ENCODE measurements at places on chromosomes 3 and 15.

GRCh38 chr3:134086616-134087015 lies 56.9 kb upstream of the SLCO2A1 start:
- no peak for DNase-seq

GRCh38 chr15:71089801-71090200 lies 25.5 kb upstream of the THSD4 start:
- DNase-seq: no peak

DNA sequence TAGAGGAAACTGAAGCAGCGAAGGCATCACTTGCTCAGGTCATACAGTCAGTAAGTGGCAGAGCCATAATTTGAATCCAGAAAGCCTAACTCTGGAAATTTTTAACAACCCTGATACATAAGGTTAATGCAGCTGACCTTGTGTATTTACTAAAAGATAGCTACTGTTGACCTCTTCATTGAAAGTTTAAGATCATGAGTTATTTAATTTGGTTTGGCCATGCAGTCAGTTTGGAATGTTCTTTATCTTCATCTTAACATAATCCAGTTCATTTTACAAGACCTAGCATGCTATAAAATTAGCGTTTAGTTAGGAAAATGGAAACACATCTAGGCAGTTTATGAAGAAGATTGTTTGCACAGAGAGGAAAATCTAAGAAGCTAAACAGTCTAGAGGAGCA lies 240.9 kb downstream of the RBMS3 start:
- no peak for DNase-seq

DNA sequence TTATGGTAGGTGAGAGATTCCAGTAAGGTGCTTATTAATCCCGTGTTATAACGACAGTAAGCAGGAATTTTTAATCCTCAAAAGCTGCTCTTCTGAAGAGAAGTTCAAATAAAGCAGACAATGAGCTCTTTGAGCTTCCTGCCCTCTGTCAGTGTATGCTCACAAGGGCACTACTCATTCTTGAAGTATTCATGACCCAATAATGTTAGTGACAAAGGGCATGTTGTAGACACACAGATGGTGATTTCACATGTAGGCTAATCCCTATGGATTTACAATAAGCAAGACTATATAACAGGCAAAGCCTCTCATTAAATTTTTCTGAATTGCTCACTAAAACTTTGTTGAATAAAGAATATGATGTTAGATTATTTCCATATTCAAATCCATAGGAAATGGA lies 578.6 kb downstream of the RSL24D1 start:
- no peak for DNase-seq

DNA sequence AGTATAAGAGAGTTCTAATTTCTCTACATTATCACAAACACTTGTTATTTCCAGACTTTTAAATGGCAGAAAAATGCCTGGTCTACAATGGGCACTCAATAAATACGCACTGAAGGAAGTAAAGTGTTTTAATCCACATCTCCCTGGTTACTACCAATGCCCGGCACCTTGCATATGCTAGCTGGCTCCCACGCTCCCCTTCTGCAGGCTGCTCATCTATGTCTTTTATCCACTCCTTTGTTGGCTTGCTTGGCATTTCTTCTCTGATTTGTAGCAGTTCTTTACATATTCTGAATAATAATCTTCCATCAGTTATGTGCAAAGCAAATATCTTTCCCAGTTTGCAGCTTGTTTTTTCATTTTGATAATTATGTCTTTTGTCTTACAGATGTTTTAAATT lies 74.6 kb upstream of the PRR23E start:
- no peak for DNase-seq

All from T-helper 17 cell (primary cell).